ENCODE measurements at places on chromosomes 2 and 18.

DNA sequence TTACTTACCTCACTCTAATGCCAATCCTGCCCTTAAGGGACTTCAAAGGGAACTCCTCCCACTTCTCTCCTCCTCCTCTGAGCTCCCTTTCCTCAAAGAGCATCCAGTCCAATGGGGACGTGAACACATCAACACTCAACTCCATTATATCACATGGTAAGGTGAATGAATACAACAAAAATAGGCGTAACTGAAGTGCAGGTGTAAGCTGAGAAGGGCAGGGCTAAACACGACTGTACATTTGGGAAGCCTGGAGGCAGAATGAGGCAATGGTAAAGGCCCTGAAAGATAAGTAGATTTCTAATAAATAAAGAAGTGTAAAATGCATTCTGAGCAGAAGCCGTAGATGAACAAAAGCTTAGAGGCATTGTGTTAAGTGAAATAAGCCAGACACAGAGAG is 226.1 kb upstream of the TRIB2 start:
- no peak for DNase-seq

GRCh38 chr2:209629597-209629996 is 142.0 kb upstream of the UNC80 start:
- no peak for DNase-seq

- DNase-seq: no peak
Measured at GRCh38 chr2:56380861-56381260, 197.1 kb downstream of the CCDC85A start.

GRCh38 chr18:58536534-58537271 is 92.2 kb downstream of the ALPK2 start:
- DNase-seq: no peak

DNA sequence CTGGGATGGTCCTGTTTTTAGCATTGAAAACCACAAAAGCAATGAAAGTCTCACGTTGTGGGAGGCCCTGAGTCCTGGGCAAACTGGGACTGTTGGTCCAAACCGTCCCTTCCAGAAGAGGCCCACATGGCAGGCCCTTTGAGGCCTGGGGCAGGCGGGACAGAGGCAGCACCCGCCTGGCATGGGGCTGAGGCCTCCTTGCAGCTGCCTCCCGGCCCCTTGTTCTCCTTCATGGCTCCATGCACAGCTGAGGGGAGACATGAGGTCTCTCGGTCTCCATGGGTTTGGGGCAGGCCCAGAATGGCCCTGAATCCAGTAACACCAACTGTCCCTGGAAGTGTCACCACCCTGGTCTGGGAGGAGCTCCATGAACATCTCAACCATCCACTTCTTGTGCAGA is 61.9 kb downstream of the RRM2 start:
- DNase-seq: no peak

GRCh38 chr18:25256439-25256838 is 95.5 kb downstream of the ZNF521 start:
- DNase-seq: no peak

DNA sequence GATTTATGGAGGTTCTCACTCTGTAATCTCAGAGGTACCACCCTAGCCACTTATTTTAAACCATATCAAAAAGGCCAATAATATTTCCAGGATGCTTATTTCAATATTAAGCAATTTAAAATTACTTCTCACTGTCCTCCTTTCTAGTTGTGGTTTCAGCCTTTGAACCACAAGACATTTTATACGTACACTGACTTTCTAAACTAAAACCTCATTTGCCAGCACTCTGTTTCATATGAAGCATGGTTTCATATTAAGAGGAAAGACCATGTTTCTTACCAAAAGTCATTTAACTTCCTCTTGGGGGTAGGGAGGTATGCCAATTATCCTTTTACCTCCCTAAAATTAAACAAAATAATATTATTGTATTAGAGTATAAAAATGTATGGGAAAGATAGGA is 399.8 kb downstream of the CDH7 start:
- no peak for DNase-seq

DNA sequence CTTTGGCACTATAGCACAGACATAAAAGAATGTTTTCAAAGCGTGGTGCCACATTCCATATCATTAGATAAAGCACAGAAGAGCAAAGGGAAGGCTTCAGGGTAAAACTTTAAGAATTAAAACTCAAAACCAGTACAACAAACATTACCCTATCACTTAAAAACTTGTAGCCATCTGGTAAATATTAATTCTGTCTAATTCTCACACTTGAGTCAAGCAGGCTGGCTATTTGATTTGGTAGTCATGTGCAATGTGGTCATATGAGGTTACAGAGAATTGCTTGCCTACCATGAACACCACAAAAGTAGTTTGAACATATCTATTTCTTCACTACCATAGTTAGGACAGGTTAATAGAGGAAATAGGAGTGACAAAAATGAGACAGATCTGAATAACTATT is 244.9 kb downstream of the IRS1 start:
- DNase-seq: no peak

DNA sequence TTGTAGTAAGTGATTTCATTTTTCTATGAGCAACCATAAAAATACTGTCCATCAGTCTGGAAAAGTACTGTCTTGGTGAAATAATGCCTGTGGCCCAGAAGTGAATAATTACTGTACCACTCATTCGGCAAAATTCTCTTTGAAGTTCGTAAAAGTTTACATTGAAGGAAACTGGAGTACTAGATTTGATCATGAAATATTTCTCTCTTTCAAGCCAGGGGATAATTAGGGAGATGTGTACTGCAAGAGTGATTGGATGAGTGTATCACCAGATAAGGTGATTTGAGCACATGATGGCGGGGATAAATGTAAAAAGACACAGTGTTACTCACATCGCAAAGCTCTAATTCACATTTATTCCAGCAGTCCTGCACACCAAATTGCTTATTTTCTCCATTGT is 883.2 kb upstream of the PIK3C3 start:
- DNase-seq: no peak

- no peak for DNase-seq
Measured at GRCh38 chr2:201975434-201975833, 58.2 kb upstream of the FZD7 start.

GRCh38 chr2:138640921-138641676 is 139.1 kb downstream of the NXPH2 start:
- no peak for DNase-seq
